ENCODE measurements at places on chromosomes 4 and X.

DNA sequence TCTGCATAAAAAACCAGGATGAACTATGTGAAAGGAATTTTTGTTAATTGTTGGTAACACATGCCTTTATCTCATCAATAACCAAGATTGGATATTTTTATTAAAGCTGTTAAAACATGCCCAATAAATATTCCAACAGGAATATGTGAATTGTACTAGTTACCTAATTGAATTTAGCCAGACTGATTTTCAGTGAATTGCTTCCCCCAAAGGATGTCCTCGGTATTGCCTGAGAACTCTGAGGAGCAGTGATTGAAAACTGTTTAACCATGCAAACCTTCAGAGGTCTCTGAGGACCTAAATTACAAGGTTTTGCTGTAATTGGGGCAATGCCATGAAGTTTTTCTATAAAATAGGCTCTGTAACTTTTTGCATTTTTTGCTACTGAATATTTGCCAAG lies 66.6 kb downstream of the BLTP1 start:
- no peak for DNase-seq

DNA sequence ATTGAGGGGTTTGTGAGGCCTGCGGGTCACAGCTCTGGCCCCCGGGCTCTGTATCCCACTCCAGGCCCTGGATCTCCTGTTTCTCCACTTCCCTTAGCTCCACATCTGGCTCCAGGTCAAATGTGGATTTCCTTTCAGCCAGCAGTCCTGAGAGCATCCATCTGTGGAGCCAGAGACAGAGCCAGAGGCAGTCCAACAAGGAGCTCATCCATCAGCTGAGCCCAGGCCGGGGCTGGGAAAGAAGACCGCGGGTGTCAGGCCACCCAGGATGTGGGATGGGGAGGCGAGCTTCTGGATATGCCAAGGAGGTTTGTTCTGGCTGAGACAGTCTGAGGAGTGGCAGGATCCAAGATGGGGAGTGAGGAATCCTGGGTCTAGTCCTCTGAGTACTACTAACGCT lies 91.7 kb downstream of the EFNB1 start:
- no peak for DNase-seq

DNA sequence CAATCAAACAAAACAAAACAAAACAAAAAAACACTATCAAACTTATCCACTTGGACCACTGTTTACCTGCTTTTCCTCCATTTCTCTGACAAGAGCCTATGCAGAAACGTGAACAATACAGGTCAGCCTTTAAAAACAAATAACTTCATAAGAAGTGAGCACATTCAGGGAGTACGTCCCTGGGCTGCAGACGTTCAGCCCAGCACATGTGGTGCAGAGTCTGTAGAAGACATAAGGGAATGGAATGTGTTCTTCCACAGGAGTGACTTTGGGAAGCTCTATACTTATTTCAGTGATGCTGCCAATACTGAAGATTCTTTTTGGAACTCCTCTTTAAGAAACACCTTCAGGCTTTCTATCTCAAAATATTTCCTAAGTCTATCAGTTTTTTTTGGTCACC lies 120.6 kb downstream of the SPRY1 start:
- DNase-seq, result no peak

GRCh38 chr4:101415962-101416361 lies 68.6 kb upstream of the PPP3CA start:
- no peak for DNase-seq

DNA sequence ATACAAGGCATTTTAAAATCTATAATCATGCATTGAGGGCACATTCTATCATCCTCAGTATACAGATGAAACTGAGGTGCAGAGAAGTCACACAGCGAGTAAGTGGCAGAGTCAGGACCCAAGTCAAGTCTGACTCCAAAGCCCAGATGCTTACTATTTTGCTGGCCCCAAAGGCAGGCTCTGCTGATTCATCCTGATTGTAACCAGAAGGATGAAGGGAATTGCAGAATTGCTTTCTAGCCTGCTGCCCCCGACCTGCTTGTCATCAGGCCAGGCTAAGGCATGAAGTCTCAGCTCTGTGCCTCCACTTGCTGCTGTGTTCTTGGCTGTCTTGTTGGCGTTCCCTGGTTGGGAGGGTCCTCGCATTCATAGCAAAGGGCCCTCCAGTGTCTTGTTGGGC lies 62.7 kb downstream of the SLC9A6 start:
- DNase-seq, result no peak

GRCh38 chrX:69131886-69132285 lies 33.4 kb downstream of the PJA1 start:
- DNase-seq, result no peak
